ENCODE measurements at places on chromosomes 4 and X.
A peak's percentile ranks its signal among the peaks of the same experiment; 100 is the strongest.

- DNase-seq = no peak
Observed at GRCh38 chr4:139239127-139239772, 40.8 kb downstream of the MGARP start.

- DNase-seq = no peak
Observed at GRCh38 chr4:176782794-176783193, 9.9 kb downstream of the VEGFC start.

DNA sequence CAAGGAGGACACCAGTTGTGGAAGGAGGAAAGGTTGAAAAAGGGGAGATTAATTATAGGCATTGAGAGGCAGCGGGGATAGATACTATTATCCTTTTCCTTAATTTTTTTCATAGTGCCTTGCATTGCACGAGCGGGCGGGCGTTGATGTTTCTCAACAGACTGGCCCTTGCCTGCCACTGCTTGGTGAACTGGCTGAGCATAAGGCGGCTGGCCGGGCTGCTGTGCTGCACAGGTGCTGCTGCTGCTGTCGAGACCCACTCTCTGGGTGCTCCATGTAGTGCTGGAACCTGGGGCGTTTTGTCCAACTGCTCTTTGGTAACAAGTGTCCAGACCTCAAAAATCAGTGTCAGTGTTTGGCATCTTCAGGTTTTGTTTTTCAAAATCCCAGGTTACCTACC is 83.3 kb upstream of the PAQR3 start:
- no peak for DNase-seq

- DNase-seq = no peak
Observed at GRCh38 chrX:107619885-107620322, 8.4 kb upstream of the PRPS1 start.

DNA sequence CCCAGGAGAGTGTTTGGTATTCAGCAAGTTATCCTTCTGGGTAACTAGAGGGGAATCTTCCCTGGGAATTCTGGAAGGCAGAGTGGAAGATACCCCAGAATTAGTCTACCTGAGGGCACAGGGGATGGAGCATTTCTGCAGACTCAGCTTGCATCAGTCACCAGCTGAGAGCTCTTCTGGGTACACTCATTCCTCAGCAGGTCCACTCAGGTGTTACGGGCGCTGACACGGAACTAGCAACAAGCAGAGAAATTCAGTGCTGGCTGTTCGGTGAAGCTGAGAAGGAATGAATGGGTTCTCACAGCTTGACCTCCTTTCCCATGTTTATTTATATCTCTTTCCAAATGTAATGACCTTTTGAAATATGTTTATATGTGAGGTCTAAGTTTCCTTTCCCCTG is 106.0 kb upstream of the PNPLA4 start:
- no peak for DNase-seq

DNA sequence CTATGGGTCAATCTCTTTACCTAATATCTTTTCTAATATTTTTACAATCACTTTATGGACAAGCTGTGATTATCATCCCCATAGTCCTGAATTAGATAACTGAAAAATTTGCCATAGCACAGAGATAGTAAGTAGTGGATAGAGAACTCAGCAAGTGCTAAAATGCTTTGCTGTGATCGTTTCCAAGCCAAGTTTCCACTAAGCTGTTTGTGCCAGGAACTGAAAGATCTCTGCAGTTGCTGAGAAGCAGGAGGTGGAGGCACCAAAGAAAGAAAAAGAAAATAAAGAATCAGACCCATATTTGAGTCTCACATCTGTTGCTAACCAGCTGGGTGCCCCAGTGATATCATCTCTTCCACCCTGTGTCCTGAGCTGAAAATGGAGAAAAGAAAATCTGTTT is 605.6 kb upstream of the BOD1L1 start:
- DNase-seq = no peak

DNA sequence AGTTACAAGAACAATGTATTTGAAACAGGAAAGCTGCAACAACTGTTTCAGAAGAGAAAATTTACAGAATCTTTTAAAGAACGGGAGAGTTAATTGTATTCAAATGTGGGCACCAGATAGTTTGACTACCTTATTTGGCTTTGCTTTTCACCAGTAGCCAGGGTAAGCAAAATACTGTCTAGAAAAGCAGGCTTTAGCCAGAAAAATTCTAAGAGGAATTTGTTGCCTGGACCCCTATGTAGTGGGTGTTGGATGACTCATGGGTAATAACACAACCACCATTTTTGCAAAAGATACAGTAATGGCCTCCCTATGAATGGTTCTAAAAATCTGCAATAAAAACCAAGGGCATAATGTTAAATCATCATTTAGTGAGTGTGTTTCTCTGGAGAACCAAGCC is 233.4 kb upstream of the ANXA3 start:
- DNase-seq = no peak

DNA sequence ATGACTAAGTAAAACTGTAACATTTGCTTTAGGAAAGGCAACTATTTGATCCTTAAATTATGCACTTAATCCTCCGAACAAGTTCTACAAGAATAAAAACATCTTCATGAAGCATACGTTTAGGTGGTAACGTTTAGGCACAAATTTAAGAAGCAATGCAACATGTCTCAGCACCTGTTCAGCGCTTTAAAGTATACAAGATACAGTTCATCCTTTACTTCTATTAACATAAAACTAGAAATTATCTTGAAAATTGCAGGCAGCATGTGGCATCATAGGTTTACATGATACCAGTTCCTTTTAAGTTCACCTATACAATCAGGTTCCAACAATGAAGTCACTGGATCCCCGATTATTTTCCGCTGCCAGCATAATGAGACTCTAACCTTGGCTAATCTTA is 1.5 kb downstream of the PLA2G12A start:
- DNase-seq = no peak

DNA sequence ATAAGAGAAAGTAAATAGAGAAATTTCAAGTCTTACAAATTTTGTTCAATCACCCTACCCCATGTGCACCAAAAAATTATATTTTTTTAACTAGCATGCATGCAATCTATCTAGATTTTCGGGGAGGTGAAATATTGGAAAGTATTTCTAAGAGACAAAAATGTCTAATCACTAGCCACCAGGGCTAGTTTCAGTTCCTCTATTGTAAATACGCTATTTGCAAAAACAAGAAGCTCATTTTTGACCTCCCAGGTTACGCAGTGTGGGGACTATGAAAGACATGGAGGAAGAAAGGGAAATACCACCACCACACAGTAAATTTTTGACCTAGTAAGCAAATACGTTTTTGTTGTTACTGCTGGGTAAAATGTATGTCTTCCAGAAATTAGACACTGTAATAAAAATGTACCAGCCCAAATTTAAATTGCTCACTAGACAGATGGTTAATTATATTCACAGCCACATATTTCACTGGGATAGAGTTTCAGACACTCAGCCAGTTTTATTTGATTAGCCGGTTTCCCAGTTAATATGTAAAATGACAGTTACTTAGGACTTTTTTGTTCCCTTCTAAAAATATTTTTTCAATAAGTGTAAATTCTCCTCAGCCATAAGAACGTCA is 2.2 kb downstream of the NEXMIF start:
- no peak for DNase-seq

DNA sequence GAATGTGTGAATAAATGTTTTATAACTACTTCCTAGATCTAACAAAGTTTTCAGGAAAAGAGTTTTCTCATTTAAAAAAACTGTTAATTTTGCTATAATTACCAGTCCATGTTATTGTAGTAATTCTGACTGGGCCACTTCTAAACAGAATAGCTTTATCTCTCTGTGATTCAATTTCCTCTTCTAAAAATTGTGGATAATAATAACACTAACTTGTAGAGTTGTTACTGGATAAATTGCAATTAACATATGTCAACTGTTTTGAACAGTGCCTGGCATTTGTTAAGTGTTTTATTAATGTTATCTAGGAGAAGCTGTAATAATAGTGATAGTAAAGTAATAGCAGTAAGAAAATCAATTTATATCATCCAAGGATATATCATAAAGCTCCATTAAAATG is 162.3 kb downstream of the BTC start:
- DNase-seq = no peak

- peak; percentile 88 for DNase-seq
Observed at GRCh38 chrX:153507484-153508178, 9.8 kb upstream of the ATP2B3 start.

DNA sequence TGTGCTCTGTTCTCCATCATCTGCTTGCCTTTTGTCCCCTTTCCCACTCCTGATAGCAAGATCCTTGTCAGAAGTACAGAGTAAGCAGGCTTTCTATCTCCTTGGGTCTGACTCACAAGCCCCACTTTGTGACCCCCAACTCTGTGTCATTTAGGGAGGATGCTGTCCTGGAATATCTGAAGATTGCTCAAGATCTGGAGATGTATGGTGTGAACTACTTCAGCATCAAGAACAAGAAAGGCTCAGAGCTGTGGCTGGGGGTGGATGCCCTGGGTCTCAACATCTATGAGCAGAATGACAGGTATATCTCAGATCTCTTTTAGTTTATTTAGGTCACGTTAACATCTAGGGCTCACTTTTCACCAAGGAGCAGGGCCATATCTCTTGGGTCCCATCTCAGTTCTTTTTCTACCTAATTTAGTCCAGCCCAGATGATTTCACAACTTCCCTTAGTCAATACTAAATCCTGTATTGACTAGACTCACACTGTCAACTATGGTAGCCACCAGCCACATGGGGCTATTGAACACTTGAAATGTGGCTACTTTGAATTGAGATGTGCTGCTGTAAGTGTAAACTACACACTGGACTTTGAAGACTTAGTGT is 64.3 kb downstream of the MSN start:
- DNase-seq = no peak

GRCh38 chrX:13387666-13388494 is 68.0 kb upstream of the ATXN3L start:
- no peak for DNase-seq

- no peak for DNase-seq
Observed at GRCh38 chrX:44235534-44235933, 107.9 kb downstream of the EFHC2 start.

DNA sequence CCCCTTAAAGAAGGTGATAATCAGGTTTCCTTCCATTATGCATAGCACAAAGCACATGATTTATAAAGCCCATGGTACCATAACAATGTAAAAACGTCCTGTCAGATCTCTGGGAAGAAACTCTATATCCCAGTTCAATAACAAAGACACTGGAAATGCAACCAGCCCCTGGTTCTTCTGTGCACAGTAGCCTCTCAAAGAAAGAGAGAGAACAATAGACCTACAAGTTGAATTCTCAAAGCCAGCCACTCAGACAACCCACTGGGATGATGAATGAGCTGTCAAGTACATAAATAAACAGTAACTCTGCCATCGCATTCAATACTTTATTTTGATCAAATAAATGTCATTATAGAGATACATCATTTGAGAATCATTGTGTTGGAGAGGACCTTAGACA is 400.1 kb upstream of the CPEB2 start:
- no peak for DNase-seq

DNA sequence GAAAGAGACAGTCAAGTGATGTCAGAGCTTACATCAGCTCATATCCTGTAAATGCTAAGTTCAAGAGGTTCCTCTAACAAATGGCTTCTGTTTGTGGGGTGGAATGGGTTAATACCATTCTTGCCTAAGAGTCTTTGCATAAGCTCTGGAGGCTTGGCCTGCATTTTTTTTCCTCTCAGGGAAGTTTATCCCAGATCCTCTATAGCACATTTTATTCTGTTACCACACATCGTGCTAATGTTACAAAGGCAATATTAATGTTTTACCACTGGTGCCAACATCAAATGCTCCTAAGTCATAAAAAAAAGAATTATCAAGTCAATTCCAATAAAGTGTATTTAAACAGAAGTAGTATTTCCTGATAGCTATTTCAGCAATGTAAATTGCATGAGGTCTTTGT is 2.9 kb upstream of the ADH6 start:
- DNase-seq = no peak

DNA sequence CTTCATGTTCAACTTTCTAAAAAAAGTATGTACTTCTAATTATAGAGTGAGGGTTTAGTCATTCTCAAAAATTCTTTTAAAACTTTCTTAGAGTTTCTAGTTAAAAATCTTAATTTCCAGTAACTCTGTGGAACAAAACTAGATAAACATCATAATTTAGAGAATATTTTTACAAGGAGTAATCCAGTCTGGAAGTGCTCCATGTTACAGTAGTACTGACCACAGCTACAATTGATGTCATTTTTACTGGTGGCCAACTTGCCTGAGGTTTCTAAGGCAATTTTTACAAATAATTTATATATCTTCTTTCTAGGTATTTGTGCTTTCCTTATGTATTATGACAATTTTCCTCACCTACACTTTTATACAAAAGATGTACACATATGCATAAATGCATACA is 490.4 kb downstream of the CENPC start:
- no peak for DNase-seq

DNA sequence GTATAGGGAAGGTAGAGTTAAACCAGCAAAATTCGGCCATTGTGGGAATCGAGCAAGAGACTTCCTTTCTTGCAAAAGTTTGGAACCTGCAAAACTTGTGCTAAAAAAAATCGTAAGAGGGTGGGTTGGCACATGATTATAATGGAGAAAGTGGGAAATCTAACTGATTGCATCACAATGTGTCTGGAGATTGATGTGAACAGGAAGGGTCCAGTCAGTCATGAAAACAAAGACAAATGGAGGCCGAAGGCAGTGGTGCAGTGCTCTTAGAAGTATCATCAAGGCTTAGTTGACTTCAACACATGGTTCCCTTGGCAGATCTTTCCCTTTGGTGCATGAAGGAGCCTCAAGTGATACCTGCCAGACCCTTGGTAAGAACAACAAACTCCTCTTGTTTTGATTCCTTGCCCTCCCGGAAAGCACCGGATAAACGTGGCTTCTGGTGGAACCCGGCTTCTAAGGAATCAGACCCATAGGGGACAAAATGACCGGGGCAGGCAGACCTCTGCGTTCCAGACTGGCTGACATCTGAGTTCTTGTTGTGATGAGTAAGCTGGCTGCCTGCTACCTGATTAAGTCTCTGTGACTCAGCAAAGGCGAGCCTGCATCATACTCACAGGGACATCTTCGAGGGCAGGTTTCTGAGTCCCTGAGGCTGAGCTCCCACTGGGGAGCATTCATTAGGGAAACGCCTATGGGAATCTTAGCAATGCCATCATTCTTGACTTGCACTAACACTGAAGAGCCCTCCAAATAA is 87.7 kb upstream of the MAP3K15 start:
- no peak for DNase-seq

GRCh38 chr4:42609051-42609450 is 47.9 kb downstream of the ATP8A1 start:
- DNase-seq = no peak

DNA sequence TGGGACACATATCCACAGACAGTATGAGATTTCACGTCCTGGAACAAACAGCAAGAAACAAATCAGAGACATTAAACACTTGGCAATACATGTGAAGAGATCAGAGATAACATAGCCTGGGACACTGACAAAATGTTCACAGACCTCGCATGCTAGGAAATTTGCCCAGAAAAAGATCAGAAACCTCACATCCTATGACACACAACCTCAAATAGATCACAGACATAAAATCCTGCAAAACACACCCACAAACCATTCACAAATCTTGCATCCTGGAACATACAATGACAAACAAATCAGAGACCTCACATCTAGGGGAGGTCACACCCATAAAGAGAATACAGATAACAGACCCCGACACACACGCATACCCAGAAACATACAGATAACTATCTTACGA is 18.0 kb downstream of the SUV39H1 start:
- no peak for DNase-seq

GRCh38 chrX:129631849-129632248 is 22.9 kb downstream of the APLN start:
- no peak for DNase-seq

GRCh38 chr4:48032721-48033120 is 16.1 kb downstream of the NIPAL1 start:
- DNase-seq = no peak

All from CD4-positive, alpha-beta T cell (primary cell).